Sigmoid colon (tissue), 7 donors: ENCODE measurements at places on chromosomes 16 and 17. TPM values are rescaled to one million over a fixed set of nuclear protein-coding genes. Genes with fewer than 3 reads are reported as not detected.

- no peak for DNase-seq
These were observed 137.9 kb downstream of the CDH11 start for GRCh38 chr16:64983963-64984362.

GRCh38 chr16:10619271-10619849 is 39.0 kb upstream of the EMP2 start:
- DNase-seq: peak; percentile 69

DNA sequence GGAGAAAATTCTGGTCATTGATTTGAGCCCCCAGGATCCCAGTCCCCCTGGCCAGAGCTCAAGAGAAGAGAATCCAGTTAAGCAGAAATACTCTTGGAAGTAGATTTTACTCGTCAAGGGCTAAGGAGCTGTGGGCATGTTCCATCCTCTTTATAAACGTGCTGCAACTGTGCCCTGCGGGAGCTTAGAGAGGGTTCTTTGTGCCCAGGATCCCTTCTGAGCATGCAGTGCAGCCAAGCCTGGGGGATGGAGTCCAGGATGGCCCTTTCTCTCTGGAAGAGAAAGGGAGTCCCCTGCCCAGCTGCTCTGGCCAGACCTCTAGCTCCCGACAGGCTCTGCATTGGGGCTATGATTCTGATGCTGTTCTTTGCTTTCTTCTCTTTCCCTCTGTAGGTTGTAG is 9.5 kb upstream of the LGALS9 start:
- DNase-seq: no peak

CDH13 gene
- 13.6 TPM for total RNA-seq

- no peak for DNase-seq
These were observed 10.4 kb upstream of the RUNDC3A start for GRCh38 chr17:44297975-44298374.

GRCh38 chr16:87927195-87927562 is 9.2 kb downstream of the CA5A start:
- DNase-seq: no peak

DNA sequence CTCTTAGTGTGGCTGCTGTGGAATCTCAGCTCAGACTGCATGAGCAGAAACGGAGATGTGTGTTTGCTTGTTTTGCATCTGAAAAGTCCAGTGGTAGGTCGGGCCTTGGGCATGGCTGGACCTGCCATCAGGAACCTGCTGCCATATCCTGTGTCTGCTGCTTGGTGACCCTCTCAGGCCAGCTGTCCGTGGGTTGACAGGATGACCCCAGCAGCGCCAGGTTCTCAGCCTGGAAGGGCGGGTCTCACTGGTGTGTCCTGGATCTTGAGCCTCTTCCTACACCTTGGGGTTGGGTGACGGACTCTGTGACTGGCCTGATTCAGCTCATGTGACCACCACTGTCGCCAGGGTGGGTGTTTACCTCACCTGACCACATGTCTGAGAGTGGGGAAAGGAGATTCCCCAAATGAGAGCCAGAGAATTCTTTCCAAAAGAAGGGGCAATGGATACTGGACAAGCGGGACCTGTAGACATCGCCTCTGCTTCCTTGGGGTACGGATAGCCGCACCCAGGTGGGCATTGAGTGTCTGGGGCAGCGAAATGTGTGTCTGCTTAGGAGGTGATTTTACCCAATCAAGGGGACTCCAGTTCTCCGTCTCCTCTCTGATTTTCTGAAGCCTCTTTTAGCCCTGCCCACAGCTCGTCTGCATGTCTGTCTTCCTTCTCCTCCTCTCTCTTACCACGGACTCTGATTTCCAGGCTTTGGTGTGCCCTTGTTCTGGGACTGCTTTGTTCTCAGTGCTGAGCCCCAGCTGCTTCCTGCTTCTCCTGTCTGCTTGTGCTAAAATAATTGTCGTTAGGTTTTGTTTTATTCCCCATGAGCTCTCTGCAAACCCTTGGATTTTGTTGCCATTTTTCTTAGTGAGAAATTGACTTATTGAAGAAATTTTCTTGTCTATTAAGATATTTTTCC is 399.7 kb downstream of the CPPED1 start:
- no peak for DNase-seq

ASPA gene
- 1.2 TPM for total RNA-seq

SPOP gene
- 248 TPM for total RNA-seq

- no peak for DNase-seq
These were observed 19.1 kb downstream of the C16orf95 start for GRCh38 chr16:87297918-87298631.

KRT33B gene
- total RNA-seq: not detected

DNA sequence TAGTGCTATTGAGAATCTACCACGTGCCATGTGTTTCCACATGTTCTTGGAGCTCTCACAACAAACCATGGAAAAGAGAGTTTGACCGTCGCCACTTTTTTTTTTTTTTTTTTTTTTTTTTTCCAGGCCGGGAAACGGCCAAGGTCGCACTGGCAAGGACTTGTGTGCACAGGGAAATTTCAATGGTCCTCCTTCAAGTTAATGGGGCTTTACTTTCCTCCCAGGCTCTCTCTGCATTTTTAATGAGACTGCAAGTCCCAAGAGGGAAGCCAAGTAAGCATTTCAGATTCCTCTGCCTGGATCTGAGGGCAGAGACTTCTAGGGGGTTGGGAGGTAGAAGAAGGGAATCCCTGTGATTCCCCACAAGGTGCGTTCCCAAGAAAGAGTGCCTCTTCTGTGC is 94.7 kb upstream of the MPHOSPH6 start:
- no peak for DNase-seq

DNA sequence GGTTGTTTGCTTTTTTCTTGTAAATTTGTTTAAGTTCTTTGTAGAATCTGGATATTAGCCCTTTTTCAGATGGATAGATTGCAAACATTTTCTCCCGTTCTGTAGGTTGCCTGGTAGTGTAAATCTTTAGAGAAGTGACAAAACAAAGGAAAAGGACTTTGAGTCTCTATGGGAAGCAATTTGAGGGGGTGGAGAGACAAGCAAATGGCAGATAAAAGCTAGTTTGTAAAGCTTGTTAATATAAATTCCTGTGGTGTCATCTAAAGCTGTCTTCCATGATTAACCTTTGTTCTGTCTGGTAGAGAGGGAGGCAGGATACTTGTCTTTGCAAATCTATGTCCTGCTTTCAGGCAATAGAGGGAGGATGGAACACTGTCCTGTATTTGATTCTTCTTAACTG is 40.6 kb upstream of the CACNG4 start:
- no peak for DNase-seq

SOCS3 gene
- 499 TPM for total RNA-seq

DNA sequence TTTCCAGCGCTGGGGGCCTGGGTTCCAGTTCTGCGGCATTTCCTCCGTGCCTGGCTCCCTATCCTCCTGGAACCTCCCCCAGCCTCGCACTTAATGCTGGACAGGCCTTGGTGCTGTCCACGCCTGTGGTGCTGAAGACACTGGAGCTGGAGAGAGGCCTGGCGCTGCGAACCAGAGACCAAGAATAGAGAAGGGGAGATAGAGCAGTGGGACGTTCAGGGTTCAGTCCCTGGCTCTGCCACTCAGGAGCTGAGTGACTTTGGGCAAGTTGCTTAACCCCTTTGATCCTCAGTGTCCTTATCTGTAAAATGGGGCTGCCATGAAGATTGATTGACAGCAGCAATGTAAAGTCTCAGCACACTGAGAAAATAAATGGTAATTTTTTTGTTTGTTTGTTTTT is 11.9 kb downstream of the SBK1 start:
- no peak for DNase-seq

- DNase-seq: no peak
These were observed 6.4 kb downstream of the SDK2 start for GRCh38 chr17:73637866-73638265.

GRCh38 chr16:21650521-21650920 is 1.9 kb downstream of the IGSF6 start:
- no peak for DNase-seq

KRTAP2-2 gene
- total RNA-seq: not detected

GRCh38 chr16:54602666-54603065 is 316.1 kb upstream of the IRX3 start:
- no peak for DNase-seq

DNA sequence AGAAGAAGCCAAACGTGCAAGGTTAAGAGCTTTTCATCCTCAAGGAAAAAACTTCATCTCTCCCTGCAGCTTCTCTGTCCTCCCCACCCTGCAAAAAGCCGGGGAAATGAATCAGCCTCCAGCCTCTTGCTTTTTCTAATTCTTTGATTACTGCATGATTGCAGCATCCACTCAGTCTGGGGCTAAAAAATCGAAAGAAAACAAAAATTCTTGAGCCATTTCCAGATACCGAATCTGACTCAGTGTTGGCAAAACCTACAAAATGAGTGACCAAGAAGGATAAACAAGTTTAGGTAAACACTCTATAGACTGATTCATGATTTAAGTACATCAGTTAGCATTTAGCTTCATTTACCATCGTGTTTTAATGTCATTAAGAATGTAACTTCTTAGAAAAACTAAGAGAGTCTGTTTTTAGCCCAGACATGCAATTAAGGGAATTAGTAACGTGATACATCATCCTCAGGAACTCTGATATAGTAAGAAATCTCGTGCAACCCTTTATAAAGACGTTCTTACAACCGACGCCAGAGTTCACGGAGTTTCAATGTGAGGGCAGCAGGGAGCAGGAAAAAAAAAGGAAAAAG is 287.3 kb upstream of the FOXF1 start:
- peak; percentile 61 for DNase-seq

- no peak for DNase-seq
These were observed 585.1 kb upstream of the PSMD7 start for GRCh38 chr16:73711406-73712080.

- DNase-seq: no peak
These were observed 73.3 kb downstream of the MSI2 start for GRCh38 chr17:57329380-57330214.

DNA sequence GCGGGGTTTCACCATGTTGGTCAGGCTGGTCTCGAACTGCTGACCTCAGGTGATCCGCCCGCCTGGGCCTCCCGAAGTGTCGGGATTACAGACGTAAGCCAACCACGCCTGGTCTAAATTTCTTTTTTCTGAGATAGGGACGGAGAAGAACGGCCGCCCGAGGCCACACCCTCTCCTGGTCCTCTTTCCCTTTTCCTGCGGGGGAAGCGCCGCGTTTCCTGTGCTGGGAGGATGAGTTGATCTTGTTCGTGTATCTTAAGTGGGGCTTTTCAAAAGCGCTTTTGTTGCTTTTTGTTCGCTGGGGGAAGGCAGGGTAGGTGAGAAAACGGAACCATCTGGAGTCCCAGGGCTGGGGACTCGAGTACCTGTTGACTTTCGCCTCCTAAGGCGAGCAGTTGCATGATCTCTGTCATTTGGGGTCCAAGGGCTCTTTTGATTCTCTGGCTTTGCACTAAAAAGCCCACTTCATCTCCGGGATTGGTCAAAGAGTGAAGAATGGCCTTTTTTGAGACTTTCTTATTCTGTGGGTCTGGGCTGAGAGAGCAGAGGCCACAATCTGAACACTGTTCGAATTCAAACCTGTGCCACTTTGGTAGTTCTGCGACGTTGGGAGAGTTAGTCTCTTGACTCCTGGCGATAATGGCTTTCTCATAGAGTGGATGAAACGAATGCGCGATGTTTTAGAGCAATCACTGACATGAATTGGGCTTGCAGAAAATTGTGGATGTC is 1.3 kb downstream of the FUS start:
- DNase-seq: peak; percentile 70

DNA sequence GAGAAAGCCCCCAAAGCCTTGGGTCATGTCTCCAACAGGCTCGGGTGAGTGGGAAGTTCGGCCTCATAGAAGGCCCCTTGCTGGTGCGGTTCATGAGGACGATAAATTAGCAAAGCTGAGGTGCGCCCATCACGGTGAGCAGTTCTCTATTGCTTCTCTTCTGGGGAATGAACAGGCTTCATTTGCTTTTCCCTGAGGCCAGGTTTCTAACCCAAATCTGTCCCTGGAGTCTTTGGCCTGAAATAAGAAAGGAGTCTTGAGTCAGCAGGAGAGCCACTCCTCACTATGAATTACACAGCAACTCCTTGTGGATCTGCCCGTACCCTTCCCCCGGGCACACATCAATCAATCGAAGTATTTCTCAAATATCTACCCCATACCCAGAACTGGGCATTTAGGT is 94.6 kb downstream of the YPEL2 start:
- no peak for DNase-seq

- no peak for DNase-seq
These were observed 300.0 kb upstream of the IRX3 start for GRCh38 chr16:54586474-54587175.

CCDC40 gene
- 7.5 TPM for total RNA-seq

DNA sequence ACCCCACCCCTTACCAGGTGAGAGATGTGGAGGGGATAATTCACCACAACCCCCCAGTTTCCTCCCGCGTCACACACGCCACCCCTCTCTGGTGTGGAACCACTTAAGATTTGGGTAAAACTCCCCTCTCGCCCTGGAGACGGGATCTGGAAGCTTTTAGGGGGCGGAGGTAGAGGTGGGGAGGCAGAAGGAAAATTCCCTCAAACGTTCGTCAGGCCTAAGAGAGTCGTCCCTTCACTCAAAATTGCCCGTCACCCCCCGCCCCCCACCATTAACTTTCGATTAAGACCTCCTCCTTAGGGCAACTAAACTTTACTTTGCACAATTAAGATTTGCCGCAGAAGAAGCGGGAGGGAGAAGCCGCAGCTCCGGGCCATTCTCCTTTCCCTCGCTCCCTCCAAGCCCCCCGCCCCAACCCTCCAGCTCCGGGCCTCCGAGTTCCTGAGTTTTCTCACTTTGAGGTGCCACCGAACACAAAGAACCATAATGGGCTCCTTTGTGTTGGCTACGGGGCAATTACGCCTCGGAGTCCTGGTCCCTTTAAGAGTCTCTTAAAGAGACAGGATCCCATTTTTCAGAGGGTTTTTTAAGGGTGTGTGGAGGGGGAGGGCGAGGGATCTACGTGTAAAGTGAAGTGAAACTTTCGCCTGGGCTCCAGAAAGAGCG is 985 bp upstream of the FZD2 start:
- peak; percentile 68 for DNase-seq

CBX2 gene
- total RNA-seq: not detected

- no peak for DNase-seq
These were observed 264.0 kb upstream of the CCL2 start for GRCh38 chr17:33990943-33991706.

DNA sequence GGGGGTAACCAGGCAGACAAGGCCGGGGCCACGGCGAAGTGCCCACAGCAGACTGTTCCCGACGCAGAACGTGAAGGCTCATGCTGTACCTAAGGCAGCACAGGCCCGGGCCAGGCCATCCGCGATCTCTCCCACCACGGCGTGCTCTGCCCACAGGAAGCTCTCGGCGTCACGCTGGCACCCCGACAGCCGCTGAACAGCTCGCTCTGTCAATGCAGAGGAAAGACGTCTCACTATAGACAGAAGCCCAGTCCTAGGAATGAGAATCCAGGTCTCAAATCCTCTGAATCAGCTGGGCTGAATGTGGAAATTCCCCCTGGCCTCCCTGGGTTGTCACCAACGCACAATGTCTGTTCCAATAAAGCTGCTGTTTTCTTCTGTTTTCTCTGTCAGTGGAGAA is 21.4 kb downstream of the SERPINF1 start:
- DNase-seq: no peak
